ENCODE measurements at places on chromosomes 6 and 20.
A peak's percentile ranks its signal among the peaks of the same experiment; 100 is the strongest.

DNA sequence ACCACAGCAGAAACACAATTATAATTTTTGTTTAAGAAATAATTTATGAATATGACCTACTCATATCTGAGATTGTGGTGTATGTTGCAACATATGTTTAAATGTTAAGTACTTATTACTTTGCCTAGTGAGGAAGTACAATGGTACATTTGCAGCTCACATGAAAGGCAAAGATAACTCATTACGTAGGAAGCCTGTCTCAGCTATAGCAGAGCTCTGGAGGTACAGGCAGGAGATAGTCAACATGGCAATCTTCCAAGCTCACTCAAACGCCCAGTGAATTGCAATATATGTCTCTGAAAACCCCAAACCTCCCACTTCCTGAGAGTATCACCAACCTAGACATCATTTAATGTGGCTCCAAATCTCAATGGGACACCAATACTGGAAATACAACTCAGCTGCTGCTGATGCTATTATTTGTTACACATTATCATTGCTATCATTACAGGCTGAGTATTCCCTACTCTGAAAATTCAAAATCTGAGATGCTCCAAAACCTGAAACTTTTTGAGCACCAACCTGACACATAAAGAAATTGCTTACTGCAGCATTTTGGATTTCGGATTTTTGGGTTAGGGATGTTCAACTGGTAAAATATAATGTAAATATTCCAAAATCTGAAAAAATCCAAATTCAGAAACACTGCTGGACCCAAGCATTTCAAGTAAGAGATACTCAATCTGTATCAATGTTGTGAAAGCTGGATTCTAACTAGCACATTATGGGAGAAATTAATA is 25.1 kb upstream of the GSTA4 start:
- no peak for DNase-seq

GRCh38 chr6:74720923-74721322 is 484.9 kb downstream of the COL12A1 start:
- DNase-seq: no peak

- DNase-seq: no peak
Observed at GRCh38 chr6:137808836-137809315, 58.2 kb upstream of the TNFAIP3 start.

- DNase-seq: no peak
Observed at GRCh38 chr20:46169245-46170171, 51.4 kb downstream of the CD40 start.

DNA sequence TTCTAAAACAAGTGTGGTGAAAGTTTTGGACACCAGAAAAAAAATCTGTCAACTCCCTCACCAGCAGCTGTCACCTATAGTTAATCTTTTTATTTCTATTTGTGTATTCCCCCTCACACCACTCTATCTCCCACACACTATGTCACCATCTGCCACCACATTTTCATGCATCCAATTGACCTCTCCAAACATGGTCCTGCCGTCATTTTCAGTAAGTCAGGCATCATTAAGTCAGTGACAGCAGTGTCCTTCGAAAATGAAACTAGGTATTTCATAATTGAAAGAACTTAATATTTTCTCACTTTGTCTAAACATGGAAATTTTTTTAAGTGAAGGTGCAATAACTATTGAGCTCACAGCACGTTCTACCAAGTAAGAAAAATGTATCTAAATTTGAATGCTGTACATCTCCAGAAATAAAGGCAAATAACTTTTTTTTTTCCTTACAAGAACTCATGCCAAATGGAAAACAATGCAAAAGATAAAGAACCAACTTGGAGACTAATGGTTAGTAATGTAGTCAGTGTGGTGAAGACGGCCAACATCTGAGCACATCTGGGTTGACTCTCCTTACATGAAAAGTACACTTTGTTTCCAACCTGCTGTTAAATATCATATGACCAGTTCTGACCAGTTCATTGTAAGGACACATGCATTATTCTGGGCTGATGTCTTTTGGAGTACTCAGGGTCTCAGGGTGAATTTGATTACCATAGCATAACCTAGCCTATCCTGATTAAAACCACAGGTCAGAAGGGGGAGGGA is 623.3 kb upstream of the MANEA start:
- no peak for DNase-seq

GRCh38 chr6:27517928-27518787 is 45.3 kb upstream of the ZNF184 start:
- DNase-seq: no peak

- DNase-seq: peak; percentile 73
Observed at GRCh38 chr20:3374296-3374695, 33.2 kb downstream of the DNAAF9 start.

- no peak for DNase-seq
Observed at GRCh38 chr6:127058027-127058426, 60.4 kb upstream of the RSPO3 start.

DNA sequence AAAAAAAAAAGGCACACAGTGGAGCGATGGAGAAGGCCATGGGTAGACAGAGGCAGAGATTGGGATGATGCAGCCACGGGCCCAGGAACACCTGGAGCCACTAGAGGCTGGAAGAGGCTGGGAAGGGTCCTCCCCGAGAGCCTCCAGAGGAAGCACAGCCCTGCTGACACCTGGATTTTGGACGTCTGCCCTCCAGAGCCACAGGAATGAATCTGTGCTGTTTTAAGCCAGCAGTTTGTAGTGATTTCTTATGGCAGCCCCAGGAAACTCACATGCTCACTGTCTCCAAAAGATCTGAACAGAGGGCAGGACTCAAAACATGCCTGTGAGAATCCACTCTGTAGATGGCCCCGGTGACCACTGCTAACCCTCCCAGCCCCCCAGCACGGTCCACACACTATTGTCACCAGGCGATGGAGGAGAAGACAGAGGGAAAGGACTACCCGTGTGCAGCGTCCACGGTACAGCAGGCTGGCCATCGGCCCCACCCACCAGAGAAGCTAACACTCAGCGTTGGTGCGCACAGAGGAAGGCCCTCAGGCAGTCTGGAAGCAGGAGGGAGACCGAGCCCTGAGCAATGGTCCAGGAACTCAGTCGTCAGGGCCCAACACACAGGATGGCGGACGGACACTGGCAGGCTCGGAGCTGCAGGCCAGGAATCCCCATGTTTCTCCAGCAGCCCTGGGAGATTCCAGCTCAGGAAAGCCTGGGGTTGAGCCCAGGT is 99.7 kb downstream of the BMP7 start:
- DNase-seq: no peak

DNA sequence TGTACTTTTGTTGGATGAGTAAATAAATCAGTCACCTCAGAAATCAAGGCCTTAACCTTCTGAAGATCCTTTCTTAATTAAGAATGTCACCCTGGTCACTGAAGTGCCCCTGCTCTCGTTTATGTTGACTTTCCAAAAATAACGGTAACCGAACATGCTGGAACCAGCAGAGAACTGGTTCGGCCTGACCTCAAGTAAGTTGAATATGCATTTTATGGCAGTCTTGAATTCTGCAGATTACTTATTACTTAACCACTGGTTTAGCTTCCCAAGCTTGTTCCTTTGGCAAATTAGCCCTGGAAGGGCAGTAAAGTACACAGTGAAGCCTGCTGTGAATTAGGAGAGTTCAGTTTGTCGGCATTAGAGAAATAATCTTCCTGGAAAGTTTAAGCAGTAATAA is 12.2 kb downstream of the MAPRE1 start:
- no peak for DNase-seq

GRCh38 chr6:128848212-128848935 is 34.6 kb upstream of the LAMA2 start:
- DNase-seq: no peak

DNA sequence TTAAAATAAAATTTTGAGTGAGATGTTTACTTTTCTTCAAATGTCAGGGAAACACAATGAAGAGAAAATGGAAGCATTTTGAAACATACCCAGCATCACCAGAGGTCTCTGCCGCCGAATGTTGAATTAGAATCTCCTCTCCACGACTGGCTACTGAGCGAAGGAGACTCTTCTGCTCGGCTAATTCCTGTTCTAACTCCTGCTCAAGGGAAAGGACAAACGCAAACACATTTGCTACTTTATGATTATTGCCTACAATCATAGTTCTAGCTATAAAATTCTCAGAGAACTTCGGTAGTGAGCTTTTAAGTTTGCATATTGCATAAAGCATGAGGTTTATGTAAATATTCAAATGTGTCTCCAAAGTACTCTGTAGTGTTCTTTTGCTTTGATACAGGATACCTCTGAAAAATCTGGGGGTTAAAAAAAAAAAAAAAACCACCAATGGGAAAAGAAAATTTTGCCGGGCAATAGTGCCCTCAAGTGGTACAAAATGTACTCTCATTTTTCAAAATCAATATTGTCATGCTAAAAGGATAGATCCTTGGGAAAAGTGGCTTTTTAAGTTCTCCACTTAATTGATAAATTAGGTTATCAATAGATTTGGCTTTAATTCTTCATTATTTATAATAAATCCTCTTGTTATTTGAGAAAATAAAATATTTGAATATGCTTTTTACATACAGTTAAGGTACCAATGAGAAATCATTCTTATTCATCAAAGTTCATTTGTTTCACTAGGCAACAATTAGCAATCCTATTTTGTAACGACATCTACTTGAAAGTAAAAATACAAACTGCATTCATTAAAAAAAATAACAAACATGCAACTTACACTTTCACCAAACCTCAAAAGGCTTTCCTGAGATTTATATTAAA is 369.0 kb downstream of the SYNE1 start:
- DNase-seq: no peak

- peak; percentile 62 for DNase-seq
Observed at GRCh38 chr6:147974376-147974775, 368.3 kb upstream of the SASH1 start.

GRCh38 chr20:49501917-49502316 is 19.4 kb upstream of the KCNB1 start:
- no peak for DNase-seq

DNA sequence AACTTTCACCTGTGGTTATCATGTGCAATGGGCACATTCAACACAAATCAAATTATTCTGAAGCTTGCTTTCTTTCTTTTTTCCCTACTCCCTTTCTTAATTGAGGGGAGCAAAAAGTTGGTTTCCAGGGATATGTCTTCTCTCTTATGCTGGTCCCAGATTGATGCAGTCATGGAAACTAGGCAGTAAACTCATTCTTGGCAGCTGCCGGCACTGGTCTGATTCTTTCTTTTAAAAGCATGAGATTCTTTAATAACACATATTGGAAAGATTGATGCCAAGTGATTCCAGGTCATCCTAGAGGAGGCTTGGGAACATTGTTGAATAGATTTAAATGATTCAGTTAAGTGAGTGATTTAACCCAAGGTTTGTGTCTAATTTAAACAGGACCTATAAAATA is 29.0 kb downstream of the PTPRA start:
- peak; percentile 11 for DNase-seq

GRCh38 chr20:34180460-34181120 is 60.6 kb upstream of the ASIP start:
- DNase-seq: no peak

DNA sequence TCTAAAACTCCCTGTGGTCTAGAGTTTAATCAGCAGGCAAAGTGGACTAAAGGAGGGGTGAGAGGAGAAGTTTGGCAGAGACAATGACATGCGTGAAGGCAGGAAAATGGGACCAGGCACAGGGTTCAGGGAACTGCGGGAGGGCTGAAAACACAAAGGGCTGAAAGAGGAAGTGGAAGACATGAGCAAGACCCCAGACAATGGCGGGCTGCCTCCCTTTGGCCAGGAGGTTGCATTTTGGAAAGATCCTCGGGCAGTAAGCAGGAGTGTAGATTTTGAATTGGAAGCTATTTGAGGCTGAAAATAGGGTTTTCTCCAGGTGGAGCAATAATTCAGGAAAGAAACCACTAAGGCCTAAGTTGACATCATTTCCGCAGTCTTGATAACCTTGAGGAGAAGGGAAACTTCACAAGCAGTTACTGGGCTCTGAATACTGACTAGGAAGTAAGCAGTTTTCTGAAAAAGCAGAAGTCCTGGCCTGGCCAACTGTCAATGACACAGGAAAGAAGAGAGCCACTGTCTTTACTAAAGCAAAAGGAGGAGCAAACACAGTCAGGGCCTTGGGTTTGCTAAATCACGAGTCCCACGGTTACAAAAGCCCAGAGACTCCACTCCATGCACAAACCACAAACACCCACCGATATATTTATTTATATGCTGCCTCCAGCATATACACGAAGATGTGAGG is 3.4 kb downstream of the LY86 start:
- DNase-seq: no peak

- DNase-seq: no peak
Observed at GRCh38 chr20:14848806-14849205, 511.4 kb upstream of the FLRT3 start.

DNA sequence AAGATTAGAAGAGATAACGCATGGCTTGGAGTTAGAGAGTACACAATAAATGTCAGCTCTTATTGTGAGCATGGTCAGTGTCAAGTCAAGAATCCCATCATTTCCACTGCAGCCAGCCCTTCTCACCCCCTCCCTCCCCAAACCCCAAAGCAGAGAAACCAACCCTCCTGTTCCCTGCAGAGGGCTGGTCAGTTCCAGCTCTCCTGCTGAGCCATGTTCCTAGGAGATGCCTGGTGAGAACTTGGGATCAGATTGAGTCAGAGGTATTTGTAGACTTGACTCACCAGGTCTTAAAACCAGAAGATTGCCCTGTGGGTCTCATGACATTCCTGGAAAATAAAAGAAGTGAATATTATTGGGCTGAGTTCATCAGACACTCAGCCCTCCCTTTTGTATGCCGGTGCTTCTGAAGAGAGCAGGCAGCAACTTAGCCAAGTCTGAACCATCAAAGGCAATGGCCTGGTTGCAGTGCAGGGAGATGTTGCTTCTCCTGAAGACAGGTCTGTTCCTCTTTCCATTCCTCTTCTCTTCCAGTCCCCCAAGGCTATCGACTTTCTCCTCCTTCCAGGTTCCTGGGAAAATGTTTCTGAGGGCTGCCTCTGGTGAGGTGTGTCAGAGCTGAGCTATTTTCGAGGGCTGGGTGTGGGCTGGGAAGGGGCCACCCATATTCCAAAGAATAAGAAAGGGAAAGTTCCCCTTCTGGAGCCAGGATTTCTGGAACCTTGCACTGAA is 278.2 kb upstream of the SUPT3H start:
- no peak for DNase-seq

DNA sequence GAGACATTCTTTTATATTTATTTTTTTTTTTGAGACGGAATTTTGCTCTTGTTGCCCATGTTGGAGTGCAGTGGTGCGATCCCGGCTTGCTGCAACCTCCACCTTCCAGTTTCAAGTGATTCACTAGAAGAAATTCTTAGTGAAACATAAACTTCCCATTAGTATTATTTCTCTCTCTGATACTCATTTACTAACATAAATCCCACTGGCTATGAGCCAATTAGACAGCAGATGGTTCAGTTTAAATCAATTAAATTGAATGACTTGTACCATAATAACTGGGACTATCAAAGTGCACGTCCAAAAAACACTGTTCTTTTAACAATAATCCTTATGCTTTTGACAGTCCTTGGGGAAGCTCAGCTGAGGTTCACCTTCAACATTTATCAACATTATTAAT is 111.2 kb upstream of the PTCHD4 start:
- no peak for DNase-seq

Data from skin of body (tissue), 3 donors.